ENCODE measurements at places on chromosomes 2 and 18.

GRCh38 chr2:23566241-23567142 lies 181.5 kb downstream of the KLHL29 start:
- peak; percentile 24 for DNase-seq

DNA sequence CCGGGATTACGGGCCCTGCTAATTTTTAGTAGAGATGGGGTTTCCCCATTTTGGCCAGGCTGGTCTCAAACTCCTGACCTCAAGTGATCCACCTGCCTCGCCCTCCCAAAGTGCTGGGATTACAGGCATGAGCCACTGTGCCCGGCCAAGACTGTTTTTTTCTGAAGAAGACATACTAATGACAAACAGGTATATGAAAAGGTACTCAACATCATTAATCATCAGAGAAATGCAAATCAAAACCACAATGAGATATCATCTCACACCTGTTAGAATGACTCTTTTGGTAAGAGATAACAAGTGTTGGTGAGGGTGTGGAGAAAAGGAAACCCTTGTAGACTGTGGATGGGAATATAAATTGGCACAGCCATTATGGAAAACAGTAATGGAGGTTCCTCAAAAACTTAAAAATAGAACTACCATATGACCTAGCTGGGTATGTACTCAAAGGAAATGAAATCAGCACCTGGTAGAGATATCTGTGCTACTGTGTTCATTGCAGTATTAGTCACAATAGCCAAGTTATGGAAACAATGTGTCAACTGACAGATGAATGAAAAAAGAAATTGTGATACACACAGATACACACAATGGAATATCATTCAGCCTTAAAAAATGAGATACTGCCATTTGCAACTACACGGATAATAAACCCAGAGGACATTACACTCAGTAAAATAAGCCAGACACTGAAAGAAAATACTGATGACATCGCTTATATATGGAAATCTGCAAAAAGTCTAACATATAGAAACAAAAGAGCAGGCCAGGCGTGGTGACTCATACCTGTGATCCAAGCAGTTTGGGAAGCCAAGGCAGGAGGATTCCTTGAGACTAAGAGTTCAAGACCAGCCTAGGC lies 20.8 kb downstream of the SOS1 start:
- DNase-seq = peak; percentile 40

GRCh38 chr2:5911718-5912117 lies 219.5 kb downstream of the SOX11 start:
- no peak for DNase-seq

- DNase-seq = no peak
Observed at GRCh38 chr2:241724975-241725870, 9.2 kb upstream of the D2HGDH start.

DNA sequence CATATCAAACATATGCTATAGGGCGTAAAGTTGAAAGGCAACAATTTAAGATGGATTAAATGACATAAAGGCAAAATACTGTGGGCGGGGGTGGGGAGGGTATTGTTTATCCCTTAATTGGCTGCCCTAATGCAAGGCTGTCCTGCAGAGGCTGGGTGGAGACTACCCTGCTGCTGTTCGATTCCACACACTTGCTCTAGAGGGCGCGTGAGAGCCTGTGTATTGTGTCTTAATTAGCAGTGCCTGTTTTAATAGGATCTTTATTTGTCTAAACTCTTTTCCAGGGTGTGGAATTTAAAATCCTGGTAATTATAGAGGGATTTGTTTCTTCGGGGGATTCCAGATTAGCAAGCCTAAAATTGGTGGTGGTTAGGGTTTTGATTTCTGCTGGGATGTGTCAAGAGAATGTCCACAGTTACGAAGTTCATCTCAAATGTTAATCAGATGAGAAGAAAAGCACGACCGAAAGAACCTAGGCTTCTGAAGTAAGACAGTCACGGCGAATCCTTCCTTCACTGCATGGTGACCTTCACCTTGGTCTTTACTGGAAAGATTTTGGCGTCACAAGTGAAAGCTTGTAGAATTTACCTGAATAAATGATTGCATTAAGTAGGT lies 103.5 kb upstream of the MAP3K20 start:
- peak; percentile 42 for DNase-seq

DNA sequence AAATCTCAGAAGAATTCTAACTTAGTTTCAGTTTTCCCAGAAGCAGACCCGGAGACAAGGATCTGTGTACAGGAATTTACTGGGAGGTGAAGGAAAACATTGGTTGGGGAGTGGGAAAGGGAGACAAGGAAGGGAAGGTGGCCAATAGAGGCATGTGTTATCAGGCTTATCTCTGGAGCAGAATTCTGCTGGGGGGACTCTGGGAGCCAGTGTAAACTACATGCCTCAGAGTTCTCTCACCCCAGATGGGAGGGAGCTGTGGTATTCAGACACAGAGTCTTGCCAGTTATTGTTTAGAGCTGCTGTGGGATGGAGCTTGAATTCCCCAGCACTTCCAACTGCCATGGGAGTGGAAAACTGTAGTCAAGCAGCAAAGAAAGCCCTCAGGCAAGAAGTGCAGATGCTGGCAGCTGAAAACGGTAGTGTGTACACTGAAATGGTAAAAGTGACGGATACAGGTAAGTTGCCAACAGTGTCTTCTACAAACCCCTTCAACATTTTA lies 19.0 kb downstream of the DNPEP start:
- peak; percentile 95 for DNase-seq

GRCh38 chr18:8997634-8998033 lies 104.9 kb upstream of the NDUFV2 start:
- DNase-seq = no peak

GRCh38 chr18:24362757-24363156 lies 34.9 kb downstream of the OSBPL1A start:
- DNase-seq = no peak

DNA sequence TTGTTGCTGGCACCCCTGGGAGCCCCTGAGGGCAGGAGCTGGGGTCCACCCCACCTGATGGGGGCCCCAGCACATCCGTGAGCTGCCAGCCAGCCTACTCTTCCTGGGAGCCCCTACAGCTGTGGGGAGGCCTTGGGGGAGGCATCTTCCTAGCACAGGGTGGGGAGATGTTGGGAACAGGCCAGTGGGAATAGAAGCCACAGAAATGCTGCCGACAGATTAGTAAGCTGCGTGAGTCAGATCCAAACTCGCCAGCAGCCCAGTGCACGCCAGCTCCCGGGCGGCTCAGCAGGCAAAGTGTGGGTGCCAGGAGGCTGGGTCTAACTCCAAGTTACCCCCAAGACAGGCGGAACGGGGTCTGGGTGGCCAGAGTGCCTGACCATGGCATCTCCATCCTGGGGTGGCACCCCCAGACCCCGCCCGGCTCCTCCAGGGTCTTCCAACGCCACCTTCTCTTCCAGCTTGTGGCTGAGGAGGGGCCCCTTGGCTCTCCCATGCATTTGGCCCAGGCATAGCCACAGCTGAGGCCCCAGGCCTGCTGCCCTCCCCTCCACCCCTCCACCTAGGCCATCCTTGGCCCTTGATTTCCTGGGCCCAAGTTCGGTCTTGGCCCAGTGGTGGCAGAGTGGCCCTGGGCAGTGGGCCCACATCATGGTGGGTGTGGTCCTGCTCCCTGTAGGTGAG lies 15.3 kb downstream of the CROCC2 start:
- DNase-seq = peak; percentile 85

DNA sequence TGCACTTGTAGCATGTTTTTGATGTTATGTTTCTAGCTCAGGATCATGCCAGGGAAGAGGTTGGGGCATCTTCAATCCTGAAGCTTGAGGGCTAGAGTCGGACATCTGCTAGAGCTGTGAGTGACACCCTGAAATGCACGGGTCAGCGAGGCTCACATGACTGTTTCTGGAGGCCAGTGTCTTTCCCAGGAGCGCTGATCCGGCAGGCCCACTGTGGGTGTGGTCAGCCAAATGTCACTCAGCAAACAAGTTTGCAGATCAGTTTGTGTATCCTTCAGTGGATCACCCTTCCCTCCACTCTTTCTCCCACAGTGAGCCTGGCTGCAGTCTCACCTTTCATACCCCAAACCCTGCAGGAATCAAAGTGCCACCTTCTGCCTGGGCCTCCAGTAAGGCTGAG lies 23.0 kb upstream of the ARHGEF4 start:
- DNase-seq = no peak

All from M059J (cell line).